Left ventricle myocardium inferior (tissue), 1 donor: ENCODE measurements at places on chromosomes 16 and 17. TPM values are rescaled to one million over a fixed set of nuclear protein-coding genes. Genes with fewer than 3 reads are reported as not detected.
A peak's percentile ranks its signal among the peaks of the same experiment; 100 is the strongest.

ZNF747 gene
- total RNA-seq: 8.9 TPM

GRCh38 chr17:71107136-71107535, 937.8 kb downstream of the KCNJ2 start:
- H3K36me3 ChIP-seq: no peaks in the 10 kb centered on the region
- no peak overlapping the region for H3K27ac ChIP-seq
- no peak overlapping the region for H3K4me3 ChIP-seq

DNA sequence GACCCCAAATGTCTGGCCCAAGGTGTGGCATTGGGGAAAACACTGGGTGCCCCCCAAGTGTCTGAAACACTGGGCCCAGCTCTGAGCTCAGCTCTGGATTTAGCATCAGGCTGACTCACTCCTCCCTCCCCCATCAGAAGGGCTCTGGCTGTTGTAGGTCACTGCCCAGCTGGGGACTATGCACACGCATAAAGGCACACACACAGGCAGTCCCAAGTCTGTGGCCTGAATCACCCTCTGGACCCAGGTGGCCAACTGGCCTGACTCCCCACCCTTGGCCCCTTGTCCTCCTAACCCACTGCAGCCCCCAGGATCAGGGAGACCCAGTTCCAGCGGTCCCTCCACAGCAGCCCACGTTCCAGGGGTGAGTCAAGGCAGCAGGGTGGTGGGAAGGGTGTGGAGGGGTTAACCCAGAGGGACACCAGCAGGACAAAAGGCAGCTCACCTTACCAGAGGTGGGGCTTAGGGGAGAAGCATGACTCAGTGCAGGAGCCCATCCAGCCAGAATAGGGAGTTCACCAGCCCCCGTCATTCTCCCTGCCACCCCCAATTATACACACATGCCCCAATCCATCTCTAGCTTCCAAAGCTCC, 47.0 kb downstream of the MYO18A start:
- H3K4me3 ChIP-seq: peak overlapping the region; percentile 41
- H3K4me1 ChIP-seq: peaks cover 88% of the 10 kb centered on the region
- H3K36me3 ChIP-seq: peaks cover 7% of the 10 kb centered on the region
- peak; percentile 48 for DNase-seq

DNA sequence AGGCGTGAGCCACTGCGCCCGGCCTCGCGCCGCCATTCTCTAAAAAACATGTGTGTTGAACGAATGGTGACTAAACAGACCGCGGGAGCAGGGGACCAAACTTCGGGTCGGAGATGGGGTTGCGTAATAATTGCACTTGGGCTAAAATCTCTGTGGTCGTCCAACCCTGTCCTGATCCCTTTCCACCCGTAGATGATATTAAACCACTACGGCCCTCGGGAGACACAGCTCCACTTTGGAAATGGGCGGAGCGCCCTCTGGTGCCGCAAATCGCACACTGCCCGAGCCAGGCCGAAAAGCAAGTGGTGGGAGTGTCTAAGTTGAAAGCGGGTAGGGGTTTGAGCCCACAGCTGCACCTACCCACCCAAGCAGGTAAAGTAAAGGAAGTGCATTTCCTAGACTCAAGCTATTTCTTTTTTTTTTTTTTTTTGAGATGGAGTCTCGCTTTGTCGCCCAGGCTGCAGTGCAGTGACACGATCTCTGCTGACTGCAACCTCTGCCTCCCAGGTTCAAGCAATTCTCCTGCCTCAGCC, 17.0 kb downstream of the CAVIN1 start:
- H3K27me3 ChIP-seq: no peaks in the 10 kb centered on the region
- H3K4me3 ChIP-seq: peak overlapping the region; percentile 32
- peak; percentile 88 for DNase-seq
- H3K27ac ChIP-seq: peak overlapping the region; percentile 100
- H3K36me3 ChIP-seq: peaks cover 30% of the 10 kb centered on the region

- H3K27ac ChIP-seq: peak overlapping the region; percentile 77
- H3K27me3 ChIP-seq: no peaks in the 10 kb centered on the region
- peaks cover 76% of the 10 kb centered on the region for H3K4me1 ChIP-seq
- no peaks in the 10 kb centered on the region for H3K36me3 ChIP-seq
- peak overlapping the region; percentile 46 for H3K4me3 ChIP-seq
- DNase-seq: no peak
These were observed 26.2 kb downstream of the NSMCE1 start for GRCh38 chr16:27242398-27242797.
